ENCODE measurements at places on chromosomes 6 and 20. TPM values are rescaled to one million over a fixed set of nuclear protein-coding genes. Genes with fewer than 3 reads are reported as not detected.

- no peak for DNase-seq
Observed at GRCh38 chr6:119173249-119174084, 95.0 kb upstream of the FAM184A start.

DNA sequence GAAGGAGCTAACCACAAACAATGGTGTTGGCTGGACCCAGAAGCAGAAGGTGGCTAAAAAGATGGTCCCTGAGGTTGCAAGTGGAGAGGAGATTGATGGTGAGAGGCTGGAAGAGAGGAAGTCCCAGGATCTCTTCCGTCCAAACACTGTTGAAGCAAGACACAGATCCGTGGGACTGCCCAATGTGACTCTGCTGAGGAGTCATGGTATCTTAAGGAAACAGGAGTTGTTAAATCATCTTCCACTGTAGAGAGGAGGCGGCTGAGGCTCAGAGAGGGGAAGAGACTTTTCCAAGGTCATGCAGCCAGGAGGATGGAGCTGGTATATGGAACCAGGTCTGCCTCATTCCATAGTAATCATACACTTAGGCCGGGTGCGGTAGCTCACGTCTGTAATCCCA is 4.1 kb upstream of the ZNF335 start:
- no peak for DNase-seq

GRCh38 chr6:76852776-76853175 is 610.5 kb downstream of the HTR1B start:
- peak; percentile 4 for DNase-seq

DNA sequence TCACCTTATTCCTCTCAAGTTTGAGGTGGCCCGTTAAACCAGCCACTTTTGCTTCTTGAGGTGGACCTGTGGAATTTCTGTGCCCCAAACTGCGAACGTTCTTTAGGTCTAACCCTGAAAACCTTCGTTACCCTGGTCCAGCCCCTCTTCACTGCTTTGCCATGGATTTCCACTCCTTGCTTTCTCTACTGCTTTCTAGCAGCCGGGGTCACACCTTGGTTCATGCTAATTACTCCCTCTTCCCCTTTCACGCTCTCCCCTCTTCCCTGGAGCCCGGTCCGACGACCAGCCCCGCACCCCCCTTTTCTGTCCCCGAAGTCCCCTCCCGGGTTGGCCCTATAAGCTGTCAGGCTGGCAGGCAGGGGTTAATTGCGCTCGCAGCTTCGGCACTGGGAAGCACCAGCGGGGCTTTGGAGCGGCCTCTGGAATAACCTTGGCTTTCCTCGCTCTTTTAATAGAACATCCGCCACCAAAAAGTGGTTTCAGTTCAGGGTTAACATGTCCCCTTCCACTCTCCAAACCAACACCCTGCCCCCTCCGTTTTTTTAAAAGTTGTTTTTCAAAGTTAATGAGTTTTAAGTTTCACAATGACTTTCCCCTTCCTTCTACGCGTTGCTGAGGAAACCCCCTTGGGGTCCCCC is 1.4 kb upstream of the HIVEP1 start:
- peak; percentile 61 for DNase-seq

GRCh38 chr6:136921936-136922684 is at the start of gene SLC35D3:
SLC35D3 (plus strand) TSS chr6:136922301; CDS start chr6:136922429, 128 bp downstream.
- DNase-seq = no peak

MYH7B gene
- not detected for total RNA-seq

DNA sequence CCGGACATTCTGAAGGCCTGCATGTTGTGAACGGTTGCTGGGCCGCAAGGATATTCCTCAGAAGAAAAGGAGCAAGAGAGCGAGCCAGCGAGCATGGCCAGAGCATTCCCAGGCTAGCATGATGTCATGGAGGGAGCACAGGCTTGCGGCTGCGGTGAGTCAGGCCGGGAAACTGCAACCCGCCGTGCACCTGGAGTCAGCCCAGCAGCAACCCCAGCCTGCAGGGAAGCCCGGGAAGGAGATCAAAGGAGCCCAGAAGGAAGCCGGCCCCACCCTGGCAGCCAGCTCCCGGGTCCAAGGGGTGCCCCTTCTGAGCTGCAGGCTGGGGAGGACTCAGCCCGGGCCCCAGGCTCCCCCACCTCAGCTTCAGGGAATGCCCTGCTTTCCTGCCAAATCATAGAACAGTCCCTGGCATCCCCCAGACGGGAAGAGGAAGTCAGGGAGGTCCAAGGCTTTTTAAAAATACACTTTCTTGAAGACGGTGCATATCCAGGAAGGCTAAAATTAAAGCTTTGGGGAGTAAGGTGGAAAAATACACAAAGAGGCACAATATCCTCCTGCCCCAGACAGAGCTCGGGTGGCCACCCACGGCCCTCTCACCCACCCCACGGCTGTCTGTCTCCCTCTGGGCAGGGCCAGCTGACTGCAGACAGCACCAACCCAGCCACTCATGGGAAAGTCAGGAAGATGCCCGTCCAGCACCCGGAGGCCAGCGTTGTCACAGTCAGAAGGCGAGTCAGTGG is 53.7 kb downstream of the BMP7 start:
- DNase-seq = peak; percentile 94

GRIK2 gene
- 0.12 TPM for total RNA-seq

ZKSCAN8 gene
- total RNA-seq = 10.2 TPM

PCK1 gene
- not detected for total RNA-seq

DNA sequence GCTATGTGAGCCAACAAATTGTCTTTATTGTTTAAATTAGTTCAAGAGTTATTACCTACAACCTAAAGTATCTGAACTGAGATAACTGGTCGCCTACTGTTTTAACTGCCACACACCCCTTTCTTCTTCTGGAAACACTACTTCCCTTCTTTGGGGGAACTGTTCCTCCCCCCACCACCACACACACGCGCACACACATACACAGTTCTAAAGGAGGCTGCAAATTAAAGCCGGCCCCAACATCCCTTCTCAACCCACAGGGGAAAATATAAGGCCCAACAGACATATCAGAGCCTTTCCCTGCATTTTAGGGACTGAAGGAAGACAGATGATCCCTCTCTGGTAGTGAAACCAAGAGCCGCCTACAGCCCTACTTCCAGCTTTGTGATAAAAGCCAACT is 348.0 kb upstream of the JARID2 start:
- no peak for DNase-seq

PLCG1 gene
- total RNA-seq = 79.6 TPM

DNA sequence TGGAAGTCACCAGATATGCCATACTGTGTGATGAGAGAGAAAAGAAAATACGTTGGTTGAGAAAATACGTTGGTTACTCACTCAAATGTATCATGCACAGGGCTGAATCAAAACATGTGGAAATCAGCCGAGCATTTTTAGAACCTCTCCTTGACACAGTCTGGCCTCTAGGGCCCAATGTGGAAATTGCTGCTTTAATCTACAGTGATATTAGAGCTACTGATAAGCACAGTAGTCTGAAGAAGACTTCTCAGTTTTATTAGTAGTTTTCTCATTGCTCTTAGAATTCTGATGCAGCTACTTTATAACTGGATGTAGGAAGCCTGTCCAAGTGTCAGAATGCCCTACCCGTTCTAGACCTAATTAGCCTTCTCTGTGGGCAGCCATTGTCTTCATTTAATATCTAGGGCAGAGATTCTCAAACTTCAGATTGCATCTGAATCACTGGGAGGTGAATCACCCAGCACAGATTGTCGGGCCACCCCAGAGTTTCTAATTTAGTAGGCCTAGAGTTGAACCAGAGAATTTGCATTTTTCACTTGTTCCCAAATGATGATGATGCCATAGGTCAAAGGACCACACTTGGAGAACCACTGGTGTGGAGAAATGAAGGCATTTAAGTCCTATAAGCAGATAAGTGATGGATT is 229.1 kb downstream of the PLCB1 start:
- DNase-seq = no peak

SOX12 gene
- 9.4 TPM for total RNA-seq

DNA sequence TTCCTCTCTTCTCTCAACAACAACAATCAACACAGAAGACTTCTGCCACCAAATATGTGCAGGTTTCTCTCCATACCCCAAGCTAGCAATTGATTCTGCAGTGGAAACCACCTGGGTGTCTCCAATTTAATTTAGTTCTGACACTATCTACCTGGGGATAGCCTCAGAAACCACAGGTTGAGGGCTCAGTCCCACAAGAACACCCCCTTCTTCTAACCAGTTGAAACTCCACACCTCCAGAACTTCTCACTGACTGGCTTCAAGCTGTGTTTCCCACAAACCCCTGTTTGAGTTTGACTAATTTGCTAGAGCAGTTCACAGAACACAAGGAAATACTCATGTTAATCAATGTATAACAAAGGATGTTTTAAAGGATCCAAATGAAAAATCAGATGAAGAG is 52.5 kb upstream of the SPTLC3 start:
- DNase-seq = no peak

FAM162B gene
- not detected for total RNA-seq

DNA sequence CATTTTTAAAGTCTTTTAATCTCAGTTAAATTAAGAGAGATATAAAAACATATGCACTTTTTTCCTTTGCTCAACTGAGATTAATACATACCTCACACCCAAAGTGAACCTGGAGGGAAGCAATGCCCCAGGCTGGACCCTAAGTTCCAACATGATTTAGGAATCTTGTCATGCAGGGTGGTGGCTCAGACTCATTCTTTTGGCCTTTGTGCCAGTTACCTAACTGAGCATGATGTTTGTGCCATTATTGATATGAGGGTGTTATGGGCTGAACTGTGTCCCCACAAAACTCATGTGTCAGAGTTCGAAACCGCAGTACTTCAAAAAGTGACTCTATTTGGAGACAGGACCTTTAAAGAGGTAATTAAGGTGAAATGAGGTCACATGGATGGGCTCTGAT is 188.0 kb downstream of the ARHGAP18 start:
- no peak for DNase-seq

CST2 gene
- total RNA-seq = not detected

DNA sequence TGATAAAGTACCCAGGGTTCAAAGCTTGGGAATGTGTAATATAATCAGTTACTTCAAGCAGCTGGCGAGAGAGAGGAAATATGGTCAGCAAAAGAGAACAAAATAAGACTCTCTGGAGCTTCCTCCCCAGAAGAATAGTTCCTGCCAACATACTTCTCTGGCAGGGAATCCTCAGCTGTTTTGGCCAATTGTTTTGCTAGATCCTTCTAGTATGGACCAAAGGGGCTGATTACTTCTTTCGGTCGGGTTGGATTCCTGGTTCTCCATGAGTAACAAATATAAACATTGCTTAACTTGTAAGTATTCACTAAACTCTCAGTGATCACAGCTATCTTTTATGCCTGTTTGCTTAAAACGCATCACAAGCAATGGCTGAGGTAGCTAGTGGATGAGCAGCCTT is 31.4 kb upstream of the FBXO9 start:
- DNase-seq = no peak

DNA sequence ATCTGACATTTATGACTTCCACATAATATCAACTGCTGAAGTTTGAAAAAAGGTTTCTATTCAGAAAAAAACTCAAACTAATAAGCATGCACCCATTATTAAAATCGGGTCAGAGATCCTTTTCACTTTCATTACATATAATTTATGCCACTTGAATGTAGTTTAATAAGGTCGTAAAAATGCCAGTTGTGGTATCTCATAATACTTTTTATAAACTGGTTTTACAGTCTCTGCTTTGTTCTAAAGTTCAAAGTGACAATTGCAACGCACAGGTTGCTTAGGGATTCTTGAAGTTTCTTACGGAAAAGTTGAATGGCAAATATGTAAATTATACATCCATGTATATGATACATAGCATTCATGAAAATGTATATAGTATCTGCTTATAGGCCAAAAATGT is 229.4 kb upstream of the CEP162 start:
- no peak for DNase-seq

DNA sequence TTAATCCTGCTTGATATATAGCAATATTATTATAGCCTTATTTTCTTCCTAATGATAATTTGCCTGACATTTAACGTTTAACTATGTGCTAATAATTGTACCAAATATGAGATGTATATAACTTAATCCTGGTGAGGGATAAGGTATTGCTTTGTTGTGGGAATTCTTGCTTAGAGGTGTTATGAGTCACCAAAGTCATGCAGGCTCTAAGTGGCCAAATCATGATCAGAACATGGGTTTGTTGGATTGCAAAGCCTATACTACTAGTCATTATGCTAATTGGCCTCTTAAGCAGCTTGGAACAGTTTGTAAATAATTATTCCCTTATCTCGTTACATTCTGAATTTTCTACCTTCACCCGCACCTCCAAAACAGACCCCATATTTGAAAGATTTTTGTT is 21.9 kb upstream of the C6orf141 start:
- no peak for DNase-seq

DNA sequence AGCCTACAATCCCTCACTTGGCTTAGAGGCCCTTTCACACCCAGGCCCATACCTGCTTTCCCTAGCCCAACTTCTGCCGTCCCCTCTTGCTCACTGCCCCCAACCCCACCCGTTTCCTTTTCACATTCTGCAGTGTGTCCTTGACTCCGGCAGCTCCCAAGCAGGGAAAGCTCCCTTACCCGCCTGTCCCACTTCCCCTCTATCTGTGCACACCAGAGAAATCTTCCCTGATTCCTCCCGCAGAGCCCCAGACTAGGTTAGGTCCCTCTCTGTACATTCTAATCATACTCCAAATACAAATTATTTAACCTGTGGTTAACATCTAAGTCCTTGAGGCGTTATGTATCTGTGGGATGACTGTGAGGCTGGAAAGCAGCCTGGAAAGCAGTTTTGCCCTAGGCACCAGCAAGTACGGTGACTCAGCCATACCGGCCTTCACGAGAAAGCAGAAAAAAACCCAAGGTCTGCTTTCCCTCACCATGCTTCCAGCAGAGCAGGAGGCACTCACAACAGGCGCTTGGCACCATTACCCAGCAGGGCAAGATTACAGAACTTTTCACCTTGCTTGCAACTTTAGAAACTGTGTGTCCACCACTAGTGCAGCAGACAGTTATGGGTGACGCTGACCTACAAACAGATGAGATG is 22.3 kb downstream of the ELOVL5 start:
- DNase-seq = peak; percentile 93

DNA sequence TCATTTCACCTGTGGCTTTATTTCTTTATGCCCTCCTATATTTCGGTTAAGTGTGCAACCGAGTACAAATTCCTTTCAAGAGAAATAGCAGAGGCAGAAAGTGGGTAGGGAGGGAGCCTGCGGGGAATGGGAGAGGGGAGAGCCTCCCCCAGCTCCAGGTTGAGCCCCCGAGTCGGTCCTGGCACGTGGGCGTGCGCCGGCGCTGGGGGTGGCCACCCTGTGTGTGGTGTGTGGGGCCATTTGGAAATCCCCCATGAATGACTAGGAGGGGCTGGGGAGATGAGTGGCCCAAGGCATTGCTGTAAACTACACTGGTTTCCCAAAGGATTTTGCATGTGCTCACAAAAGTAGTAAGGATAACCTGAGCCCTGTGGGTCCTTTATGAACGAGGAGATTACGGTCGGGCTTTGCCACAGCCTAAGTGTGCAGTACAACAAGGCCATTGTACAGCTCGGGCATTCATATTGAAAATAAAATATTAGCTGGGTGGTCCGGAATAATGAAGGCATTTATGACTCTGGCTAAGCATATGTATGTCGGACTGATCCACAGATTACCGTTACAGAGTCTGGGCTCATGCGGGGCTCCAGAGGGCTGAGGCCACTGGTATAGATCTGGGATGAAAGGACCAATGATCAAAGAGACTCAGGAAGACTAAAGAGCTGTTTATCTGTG is 84.5 kb upstream of the RALGAPA2 start:
- no peak for DNase-seq
